ENCODE measurements at places on chromosomes 13 and 19. TPM values are rescaled to one million over a fixed set of nuclear protein-coding genes. Genes with fewer than 3 reads are reported as not detected.

DNA sequence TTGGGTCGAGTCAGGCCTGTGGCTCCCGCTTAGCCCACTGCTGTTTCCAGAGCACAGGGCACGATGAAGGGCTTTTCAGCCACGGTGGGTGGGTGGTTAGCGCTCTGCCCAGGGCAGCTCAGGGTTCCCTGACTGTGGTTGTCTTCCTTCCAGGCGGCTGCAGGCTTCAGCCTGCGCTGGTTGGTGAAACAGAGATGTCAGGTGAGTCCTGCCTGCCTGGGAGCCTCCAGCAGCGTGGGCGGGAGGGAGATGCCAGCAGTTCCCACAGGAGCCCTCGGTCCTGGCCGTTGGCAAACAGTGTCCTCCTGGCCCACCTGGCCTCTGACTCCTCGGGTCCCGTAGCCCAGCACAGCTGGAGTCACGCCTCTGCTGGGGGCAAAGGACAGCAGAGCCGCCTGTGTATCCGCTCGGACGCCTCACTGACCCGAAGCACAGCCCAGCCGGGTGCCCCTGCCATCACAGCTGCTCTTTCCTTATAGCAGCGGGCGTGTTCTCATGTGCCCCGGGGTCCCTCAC, 9.7 kb downstream of the ADAT3 start:
- H3K36me3 ChIP-seq: peaks cover 78% of the 10 kb centered on the region
- peaks cover under 1% of the 10 kb centered on the region for H3K4me1 ChIP-seq
- no peaks in the 10 kb centered on the region for H3K27me3 ChIP-seq
- no peak overlapping the region for H3K4me3 ChIP-seq

- H3K27ac ChIP-seq: no peak overlapping the region
- H3K4me1 ChIP-seq: no peaks in the 10 kb centered on the region
- H3K27me3 ChIP-seq: no peaks in the 10 kb centered on the region
- DNase-seq: no peak
- no peak overlapping the region for H3K4me3 ChIP-seq
These were observed 67.8 kb downstream of the FGF9 start for GRCh38 chr13:21738630-21739029.

DNA sequence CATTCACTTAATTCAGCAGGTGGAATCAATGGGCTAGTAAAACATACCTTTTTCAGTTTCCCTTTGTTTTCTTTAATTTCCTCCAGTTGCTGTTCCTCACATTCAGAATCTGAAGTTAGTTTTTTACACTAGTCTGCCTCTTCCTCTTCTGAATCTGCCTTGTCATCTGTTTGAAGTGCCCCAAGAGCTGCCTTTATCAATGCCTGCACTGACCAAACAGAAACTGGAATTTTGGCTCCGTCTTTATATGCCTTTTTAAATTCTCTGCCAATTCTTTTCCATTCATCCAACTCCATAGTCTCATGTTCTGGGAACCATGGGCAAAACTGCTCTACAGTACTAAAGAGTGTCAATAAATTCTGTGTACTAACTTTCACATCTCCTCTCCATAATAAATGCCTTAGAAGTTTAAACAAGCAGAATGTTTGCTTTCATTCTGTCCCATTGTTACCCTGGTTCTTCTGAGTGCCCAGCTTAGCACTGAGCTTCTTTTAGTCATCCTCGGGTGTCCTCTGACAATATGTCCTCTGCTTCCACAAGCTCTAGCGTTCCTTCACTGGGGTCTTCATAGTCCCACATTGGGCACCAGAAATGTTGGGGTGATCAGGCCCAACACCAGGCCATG, 154.2 kb downstream of the ZNF486 start:
- no peak overlapping the region for H3K27ac ChIP-seq
- H3K27me3 ChIP-seq: no peaks in the 10 kb centered on the region
- H3K4me1 ChIP-seq: no peaks in the 10 kb centered on the region
- no peaks in the 10 kb centered on the region for H3K36me3 ChIP-seq

DNA sequence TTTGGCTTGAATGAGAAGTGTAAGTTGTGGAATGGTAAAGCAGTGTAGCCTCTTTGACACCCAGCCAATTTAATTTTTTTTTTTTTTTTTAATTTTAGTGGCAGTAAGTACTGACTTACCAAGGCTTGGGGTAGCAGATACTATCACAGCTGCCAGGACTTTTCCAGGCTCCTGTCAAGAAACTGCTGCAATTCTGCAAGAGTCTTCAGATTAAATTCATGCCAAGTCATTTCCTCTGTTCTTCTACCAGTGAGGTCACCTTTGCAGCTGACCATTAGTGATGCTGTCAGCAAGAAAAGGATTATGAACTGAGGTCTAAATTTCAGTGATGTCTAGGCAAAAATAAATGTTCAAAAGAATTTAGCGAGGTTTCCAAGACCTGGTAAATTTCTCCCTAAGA, 91.2 kb downstream of the GGACT start:
- no peak overlapping the region for H3K27ac ChIP-seq
- H3K4me1 ChIP-seq: no peaks in the 10 kb centered on the region
- no peak overlapping the region for H3K4me3 ChIP-seq
- no peaks in the 10 kb centered on the region for H3K27me3 ChIP-seq

- no peak overlapping the region for H3K27ac ChIP-seq
- no peak overlapping the region for H3K4me3 ChIP-seq
- peaks cover 6% of the 10 kb centered on the region for H3K4me1 ChIP-seq
- H3K36me3 ChIP-seq: no peaks in the 10 kb centered on the region
These were observed 5.9 kb upstream of the S1PR5 start for GRCh38 chr19:10523135-10523636.

DNA sequence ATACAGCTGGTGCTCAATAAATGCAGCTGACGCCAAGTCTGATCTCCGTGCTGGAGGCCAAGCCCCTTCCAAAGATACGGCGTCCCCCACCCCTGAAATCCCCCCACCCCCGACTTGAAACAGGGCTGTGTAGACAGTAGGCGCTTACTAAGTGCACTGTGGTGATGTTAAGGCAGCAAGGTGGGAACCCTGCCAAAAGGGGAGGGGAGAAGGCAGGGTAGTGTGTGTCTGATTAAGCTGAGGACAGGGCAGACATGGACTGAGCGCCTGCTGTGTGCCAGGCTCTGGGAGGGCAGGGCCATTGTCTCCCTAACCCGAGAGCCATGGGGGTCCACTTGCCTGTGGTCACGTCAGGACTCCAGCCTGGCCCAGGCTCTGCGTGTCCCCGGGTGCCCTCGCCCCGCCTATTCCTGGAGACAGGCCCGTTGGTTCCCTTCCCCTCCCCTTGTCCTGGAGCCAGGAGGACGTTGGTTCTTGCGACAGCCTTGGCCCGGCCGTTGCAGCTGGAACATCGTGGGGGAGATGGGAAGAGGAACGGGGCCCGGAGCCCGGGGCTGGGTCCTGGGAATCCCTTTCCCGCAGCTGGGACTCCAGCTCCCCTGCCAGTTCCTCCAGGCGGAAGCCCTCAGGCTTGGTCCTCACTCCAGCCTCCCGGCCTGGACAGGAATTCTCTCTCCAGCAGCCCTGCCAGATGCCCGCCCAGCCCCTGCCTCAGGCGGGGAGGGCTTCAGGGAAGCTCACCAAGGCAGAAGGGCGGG, 1.7 kb upstream of the ELANE start:
- H3K27me3 ChIP-seq: peaks cover 77% of the 10 kb centered on the region
- peak overlapping the region; percentile 33 for H3K4me3 ChIP-seq
- no peaks in the 10 kb centered on the region for H3K4me1 ChIP-seq

- H3K27me3 ChIP-seq: no peaks in the 10 kb centered on the region
- H3K4me1 ChIP-seq: no peaks in the 10 kb centered on the region
- no peaks in the 10 kb centered on the region for H3K36me3 ChIP-seq
- peak overlapping the region; percentile 94 for H3K27ac ChIP-seq
- no peak overlapping the region for H3K4me3 ChIP-seq
These were observed 5.7 kb downstream of the PAK4 start for GRCh38 chr19:39131255-39131755.

- no peaks in the 10 kb centered on the region for H3K4me1 ChIP-seq
- no peak overlapping the region for H3K4me3 ChIP-seq
- no peak overlapping the region for H3K27ac ChIP-seq
- H3K36me3 ChIP-seq: no peaks in the 10 kb centered on the region
These were observed 670.2 kb downstream of the DIAPH3 start for GRCh38 chr13:59493436-59493965.

DNA sequence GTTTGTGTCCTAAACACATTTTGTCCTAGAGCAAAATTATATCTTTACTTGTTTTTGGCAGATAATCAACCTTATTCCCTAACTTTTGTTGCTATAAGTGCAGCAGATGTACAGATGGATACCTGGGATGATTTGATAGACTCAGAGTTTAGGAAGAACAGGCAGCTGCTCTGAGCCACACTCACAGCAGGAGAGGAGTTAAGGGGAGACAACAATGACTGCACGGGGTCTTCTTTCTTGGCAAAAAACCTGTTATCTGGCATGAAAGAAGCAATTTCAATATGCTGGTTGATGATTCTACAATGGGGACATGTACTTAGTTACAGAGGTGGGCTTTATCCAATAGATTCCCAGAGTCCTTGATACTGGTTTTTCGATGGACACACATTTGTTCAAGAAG, 258.9 kb upstream of the PCDH9 start:
- no peak overlapping the region for H3K27ac ChIP-seq
- DNase-seq: no peak
- no peaks in the 10 kb centered on the region for H3K4me1 ChIP-seq
- no peaks in the 10 kb centered on the region for H3K36me3 ChIP-seq
- no peak overlapping the region for H3K4me3 ChIP-seq

DNA sequence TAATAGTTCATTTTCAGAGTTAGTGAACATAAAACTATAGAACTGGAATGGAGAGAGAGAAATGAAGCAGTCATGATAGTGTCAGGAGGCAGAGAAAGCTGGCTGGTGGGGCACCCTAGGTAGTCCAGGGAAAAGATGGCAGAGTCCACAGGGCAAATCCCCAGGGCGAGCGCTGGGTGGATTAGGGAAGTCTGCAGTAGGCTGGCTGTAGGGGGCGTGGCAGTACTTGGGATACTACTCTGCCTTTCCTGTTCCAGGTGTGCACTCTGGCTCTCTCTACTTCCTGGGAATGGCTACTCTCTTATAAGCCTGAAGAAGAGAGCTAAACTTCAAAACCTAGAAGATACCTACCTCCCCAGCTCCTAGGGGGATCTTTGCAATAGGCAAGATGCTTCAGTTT, 232.9 kb upstream of the SLC10A2 start:
- H3K4me1 ChIP-seq: no peaks in the 10 kb centered on the region
- DNase-seq: no peak
- H3K27me3 ChIP-seq: no peaks in the 10 kb centered on the region
- no peak overlapping the region for H3K4me3 ChIP-seq

GRCh38 chr13:23608701-23609413, 38.6 kb downstream of the TNFRSF19 start:
- DNase-seq: peak; percentile 25
- peak overlapping the region; percentile 5 for H3K4me3 ChIP-seq
- H3K4me1 ChIP-seq: peaks cover 41% of the 10 kb centered on the region

- H3K4me3 ChIP-seq: peak overlapping the region; percentile 59
- no peaks in the 10 kb centered on the region for H3K36me3 ChIP-seq
- DNase-seq: peak; percentile 53
- H3K4me1 ChIP-seq: no peaks in the 10 kb centered on the region
These were observed 32.9 kb upstream of the SACS start for GRCh38 chr13:23466144-23467002.

GRCh38 chr13:46146898-46147297, 35.1 kb downstream of the LCP1 start:
- H3K27ac ChIP-seq: no peak overlapping the region
- H3K27me3 ChIP-seq: no peaks in the 10 kb centered on the region
- DNase-seq: no peak
- no peaks in the 10 kb centered on the region for H3K36me3 ChIP-seq

- peaks cover 8% of the 10 kb centered on the region for H3K4me1 ChIP-seq
- no peaks in the 10 kb centered on the region for H3K36me3 ChIP-seq
- DNase-seq: no peak
- H3K27me3 ChIP-seq: no peaks in the 10 kb centered on the region
- H3K27ac ChIP-seq: peak overlapping the region; percentile 81
These were observed 605 bp upstream of the TEX30 start for GRCh38 chr13:102774214-102774568.

DNA sequence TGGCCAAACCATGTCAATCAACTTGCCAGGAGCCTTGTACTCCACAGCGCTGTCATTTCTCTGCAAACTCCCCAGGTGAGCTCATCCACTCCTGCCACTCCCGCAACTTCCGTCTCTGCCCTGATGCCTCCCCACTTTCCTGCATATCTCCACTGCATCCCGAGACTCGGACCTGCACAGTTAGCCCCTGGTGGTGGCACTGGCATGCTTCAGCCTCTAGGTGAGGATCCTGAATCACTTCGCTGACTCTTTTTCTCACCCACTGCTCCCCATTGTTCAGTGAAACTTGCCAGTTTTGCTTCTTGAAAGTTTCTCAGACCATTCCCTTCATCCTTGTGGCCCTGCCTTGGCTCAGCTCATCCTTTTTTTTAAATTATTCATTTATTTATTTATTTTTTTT, 3.4 kb upstream of the CTU1 start:
- peaks cover 4% of the 10 kb centered on the region for H3K4me1 ChIP-seq
- H3K27ac ChIP-seq: no peak overlapping the region
- no peak for DNase-seq
- no peak overlapping the region for H3K4me3 ChIP-seq
- no peaks in the 10 kb centered on the region for H3K36me3 ChIP-seq
- H3K27me3 ChIP-seq: no peaks in the 10 kb centered on the region

LRRC8E gene
- total RNA-seq: 1.2 TPM

SIGLEC10 gene
- total RNA-seq: 21.9 TPM

NANOS3 gene
- not detected for total RNA-seq

CD33 gene
- total RNA-seq: 27.0 TPM

ELL gene
- total RNA-seq: 45.9 TPM

POU2F2 gene
- 0.59 TPM for total RNA-seq

LGALS7B gene
- not detected for total RNA-seq

All from tibial nerve (tissue), 4 donors.